ENCODE measurements at places on chromosomes 3 and 15. TPM values are rescaled to one million over a fixed set of nuclear protein-coding genes. Genes with fewer than 3 reads are reported as not detected.

Gene CISH
- total RNA-seq: 8.4 TPM

DNA sequence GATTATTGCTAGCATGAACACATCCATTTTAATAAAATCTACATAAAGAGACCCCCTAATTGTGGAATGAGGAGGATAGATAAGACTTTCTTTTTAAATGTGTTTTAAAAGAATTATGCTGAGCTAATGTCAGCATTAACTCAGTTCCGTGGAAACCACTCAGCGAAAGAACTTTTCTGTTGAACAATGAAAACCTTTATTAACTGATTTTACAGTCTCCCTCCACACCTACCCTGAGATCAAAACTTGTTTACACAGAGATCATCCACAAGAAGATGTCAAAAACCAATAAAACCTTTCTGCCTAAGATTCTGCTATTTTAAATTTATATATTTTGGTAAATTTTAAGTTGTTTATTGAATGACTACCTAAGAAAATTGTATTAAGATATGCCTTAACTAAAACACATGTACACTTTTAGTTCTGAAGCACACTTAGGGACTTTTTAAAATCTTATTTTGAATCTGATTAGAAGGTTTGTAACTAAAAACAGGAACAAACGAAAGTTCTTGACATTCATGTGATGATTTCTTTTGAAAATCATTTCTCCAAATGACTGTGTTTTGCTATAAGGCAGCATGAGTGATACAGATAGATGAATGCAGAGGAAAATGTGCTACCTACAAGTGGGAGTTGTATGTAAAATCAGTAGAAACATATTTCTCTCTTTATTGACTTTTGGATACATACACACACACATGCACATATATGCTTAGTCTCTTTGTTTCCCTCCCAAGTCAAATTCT is 369.0 kb downstream of the UNC13C start:
- no peak overlapping the region for H3K27ac ChIP-seq
- H3K36me3 ChIP-seq: no peaks in the 10 kb centered on the region
- no peak for DNase-seq
- peaks cover 5% of the 10 kb centered on the region for H3K27me3 ChIP-seq

DNA sequence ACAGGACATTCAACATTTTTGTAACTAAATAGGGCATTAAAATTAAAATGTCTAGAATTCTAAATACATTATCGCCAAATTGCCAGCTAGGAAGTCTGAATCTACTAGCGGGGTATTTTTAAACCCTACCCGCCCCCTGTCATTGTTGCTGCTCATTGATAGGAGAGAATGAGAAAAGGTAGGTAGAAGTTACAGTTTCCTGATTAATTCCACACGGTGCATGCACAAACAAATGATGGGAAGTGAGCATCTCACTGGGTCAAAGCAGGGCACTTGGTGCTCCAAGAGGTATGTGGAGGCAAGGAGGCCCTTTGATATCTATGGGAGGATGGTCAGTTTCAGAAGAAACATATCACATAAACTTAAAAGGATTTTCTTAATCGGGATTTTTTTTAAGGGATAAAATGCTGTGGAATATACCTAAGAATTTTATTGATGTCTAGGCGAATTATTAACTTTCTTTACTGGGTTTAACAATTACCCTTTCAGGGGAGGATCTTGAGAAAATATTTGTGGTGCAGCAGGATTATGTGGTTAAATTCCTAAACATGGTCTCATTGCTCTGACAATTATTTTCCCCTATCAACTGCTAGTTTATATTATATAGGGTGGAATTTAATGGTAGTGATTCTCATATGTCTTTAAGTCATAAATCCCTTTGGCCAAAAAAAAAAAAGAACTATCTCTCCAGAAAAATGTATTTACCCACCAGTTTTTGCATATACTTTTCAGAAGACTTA is 236.0 kb upstream of the GOLGA6L4 start:
- peak overlapping the region; percentile 15 for H3K27ac ChIP-seq
- peaks cover 16% of the 10 kb centered on the region for H3K4me1 ChIP-seq
- H3K4me3 ChIP-seq: no peak overlapping the region
- H3K27me3 ChIP-seq: no peaks in the 10 kb centered on the region

DNA sequence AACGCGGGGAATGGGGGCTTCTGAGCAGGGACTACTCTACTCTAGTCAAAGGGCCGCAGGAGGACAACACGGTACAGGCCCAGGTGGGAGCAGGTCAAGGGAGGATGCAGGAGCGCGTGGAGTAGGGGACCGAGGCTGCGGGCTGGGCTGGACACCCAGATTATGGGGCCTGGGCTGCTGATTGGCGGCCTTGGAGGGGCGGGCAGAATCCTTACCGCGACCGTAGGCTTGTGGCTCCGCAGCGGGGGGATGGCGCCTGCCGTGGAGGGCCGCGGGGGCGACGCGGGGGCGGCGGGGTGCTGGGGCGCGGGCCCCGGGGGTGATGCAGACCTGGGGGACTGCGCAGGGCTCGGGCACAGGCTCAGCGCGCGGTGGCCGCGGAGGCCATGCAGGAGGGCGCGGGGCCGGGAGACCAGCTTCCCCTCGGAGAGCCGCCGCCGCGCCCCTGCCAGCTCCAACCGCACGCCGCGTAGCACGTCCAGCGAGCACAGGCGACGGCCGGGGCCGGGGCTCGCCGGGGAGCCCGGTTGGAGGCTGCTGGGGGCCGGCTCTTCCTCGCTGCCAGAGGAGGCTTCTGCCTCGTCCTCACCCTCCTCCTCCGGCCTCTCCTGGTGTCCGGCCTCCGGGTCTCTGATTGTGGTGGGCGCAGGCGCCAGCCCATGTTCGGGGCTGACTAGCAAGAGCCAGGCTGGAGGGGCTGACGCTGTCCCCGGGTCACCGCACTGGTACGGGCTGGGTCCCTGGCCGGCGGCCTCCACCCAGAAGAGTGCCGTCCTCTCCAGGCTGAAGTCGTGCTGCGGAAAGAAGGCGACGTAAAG is 12.9 kb downstream of the UBAP1L start:
- DNase-seq: no peak
- no peak overlapping the region for H3K27ac ChIP-seq
- no peaks in the 10 kb centered on the region for H3K27me3 ChIP-seq
- peaks cover 11% of the 10 kb centered on the region for H3K36me3 ChIP-seq
- H3K4me1 ChIP-seq: peaks cover 7% of the 10 kb centered on the region

Gene GASK1A
- total RNA-seq: not detected

Gene GOLGA6L4
- total RNA-seq: 0.28 TPM

GRCh38 chr3:24323272-24323671 is 171.4 kb downstream of the THRB start:
- no peak overlapping the region for H3K4me3 ChIP-seq
- no peak for DNase-seq
- no peaks in the 10 kb centered on the region for H3K36me3 ChIP-seq
- H3K4me1 ChIP-seq: no peaks in the 10 kb centered on the region
- no peak overlapping the region for H3K27ac ChIP-seq
- no peaks in the 10 kb centered on the region for H3K27me3 ChIP-seq

Gene FETUB
- not detected for total RNA-seq

DNA sequence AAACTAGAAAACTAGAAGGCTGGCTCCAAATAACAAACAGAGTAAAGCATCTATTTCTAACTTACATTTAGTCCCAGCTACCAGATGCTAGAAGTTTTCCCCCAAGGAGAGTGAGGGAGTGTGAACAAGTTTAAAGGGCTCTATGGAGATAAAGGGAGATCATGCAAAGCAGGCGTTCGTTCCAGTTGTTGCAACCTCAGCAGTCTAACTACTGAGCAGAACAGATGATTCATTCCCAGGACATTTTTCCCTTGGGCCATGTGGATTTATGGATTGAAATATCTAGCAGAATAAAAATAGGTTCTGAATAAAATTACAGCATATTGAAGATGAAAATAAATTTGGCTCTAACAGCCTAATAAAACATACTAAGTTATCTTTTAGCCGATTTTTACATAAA is 154.8 kb upstream of the TTC14 start:
- no peak for DNase-seq
- no peaks in the 10 kb centered on the region for H3K27me3 ChIP-seq
- H3K27ac ChIP-seq: no peak overlapping the region
- no peaks in the 10 kb centered on the region for H3K36me3 ChIP-seq
- no peaks in the 10 kb centered on the region for H3K4me1 ChIP-seq
- no peak overlapping the region for H3K4me3 ChIP-seq

Gene SOX14
- total RNA-seq: not detected

DNA sequence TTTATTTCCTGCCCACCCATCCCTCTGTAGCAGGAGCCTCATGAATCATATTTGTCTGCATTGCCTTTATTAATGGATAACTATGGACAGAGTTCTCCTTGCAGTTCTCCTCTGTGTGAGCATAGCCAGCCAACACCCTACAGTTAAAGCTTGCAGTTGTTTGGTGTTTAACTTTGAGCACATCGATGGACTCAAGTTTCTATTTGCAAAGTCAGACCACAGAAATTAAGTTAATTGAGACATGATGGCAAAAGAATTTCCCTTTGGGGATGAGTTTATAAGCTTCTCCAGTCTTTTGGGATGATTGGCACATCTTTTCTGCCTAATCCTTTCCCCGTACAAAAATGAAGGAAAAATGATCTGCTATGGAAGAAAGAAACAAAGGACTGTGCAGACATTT is 398.9 kb upstream of the THBS1 start:
- peaks cover 9% of the 10 kb centered on the region for H3K4me1 ChIP-seq
- no peak overlapping the region for H3K27ac ChIP-seq
- H3K36me3 ChIP-seq: no peaks in the 10 kb centered on the region
- no peak overlapping the region for H3K4me3 ChIP-seq
- no peaks in the 10 kb centered on the region for H3K27me3 ChIP-seq

DNA sequence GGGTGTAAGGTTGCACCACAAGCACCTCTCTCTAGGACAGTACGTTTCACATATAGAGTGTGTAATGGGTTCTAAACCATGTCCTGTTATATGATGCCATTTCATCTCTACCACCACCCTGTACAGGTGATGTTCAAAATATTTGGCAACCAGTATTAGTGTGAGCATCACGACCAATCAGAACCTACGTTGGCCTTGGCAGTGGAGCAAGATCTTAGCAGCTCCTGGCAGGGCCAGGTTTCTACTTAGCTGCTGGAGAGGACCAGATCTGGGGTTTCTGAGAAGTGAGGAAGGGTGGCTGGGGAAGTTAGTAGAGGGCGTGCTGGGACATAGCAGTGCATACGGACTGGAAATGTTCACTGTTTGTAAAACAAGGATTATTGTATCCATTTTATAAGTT is 23.1 kb upstream of the MITF start:
- no peak overlapping the region for H3K4me3 ChIP-seq
- DNase-seq: no peak
- no peak overlapping the region for H3K27ac ChIP-seq
- H3K27me3 ChIP-seq: no peaks in the 10 kb centered on the region
- no peaks in the 10 kb centered on the region for H3K36me3 ChIP-seq

DNA sequence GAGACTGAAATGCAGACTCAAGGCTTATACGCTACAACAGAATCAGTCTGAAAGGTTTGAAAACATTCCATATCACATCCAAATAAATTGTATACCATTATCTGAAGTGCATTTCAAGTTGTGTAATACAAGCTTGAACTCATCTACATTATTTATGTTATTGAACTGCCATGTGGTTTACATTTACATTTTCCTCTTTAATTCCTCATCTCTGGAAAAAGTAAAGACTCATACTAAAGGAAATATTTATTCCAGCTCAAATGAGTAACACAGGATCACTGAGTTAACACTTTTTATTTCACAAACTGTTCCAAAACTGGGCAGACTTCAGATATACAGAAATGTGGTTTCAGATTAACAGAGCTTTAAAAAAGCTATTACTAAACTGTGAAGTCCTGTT is 282.5 kb downstream of the ULK4 start:
- no peaks in the 10 kb centered on the region for H3K36me3 ChIP-seq
- H3K4me3 ChIP-seq: no peak overlapping the region
- no peak for DNase-seq
- no peaks in the 10 kb centered on the region for H3K27me3 ChIP-seq

Gene FOXL2
- 0.42 TPM for total RNA-seq

Gene PLAAT1
- total RNA-seq: 25.2 TPM

Gene ZIC1
- total RNA-seq: 44.4 TPM

DNA sequence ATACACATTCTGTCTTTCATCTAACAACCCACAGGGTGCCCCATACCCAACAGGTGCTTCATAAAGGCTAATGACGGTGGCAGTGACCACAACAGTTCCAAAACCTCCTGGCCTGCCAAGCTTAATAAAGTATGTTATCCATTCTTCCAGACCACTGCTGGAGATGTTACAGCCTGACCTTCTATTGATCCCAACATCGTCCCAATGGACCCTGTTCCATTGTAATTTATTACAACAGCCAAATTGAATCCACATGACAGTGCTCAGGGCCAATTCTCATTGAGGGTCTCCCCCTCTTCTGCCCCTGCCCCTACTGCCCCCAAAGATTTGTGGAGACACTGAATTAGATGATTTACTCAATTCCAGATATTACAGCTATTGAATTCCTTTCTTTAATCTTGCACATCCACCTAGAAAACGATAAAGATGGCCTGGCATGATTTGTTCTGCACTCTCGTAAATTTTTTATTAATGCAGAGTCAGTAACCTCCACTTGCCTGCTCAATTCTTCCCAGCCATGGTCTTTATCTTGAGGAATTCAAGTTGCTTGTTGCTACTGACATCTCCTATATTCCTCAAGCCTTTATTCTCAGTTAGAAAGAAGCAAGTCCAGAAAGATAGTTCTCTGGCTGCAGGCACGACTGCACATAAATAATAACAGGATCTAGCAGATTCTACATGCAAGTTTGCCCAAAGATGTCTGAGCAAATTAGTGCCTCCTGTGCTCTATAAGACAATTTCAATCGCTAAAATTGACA is 407.6 kb downstream of the ERC2 start:
- peaks cover 25% of the 10 kb centered on the region for H3K4me1 ChIP-seq
- H3K4me3 ChIP-seq: no peak overlapping the region
- DNase-seq: no peak
- no peaks in the 10 kb centered on the region for H3K36me3 ChIP-seq
- H3K27me3 ChIP-seq: no peaks in the 10 kb centered on the region
- H3K27ac ChIP-seq: no peak overlapping the region

GRCh38 chr3:33131331-33132018 is 17.7 kb downstream of the CRTAP start:
- H3K27ac ChIP-seq: no peak overlapping the region
- no peaks in the 10 kb centered on the region for H3K27me3 ChIP-seq

- peak; percentile 13 for DNase-seq
- no peak overlapping the region for H3K4me3 ChIP-seq
- no peaks in the 10 kb centered on the region for H3K36me3 ChIP-seq
- no peak overlapping the region for H3K27ac ChIP-seq
- H3K27me3 ChIP-seq: no peaks in the 10 kb centered on the region
- no peaks in the 10 kb centered on the region for H3K4me1 ChIP-seq
Observed at GRCh38 chr3:194148383-194148782, 12.4 kb downstream of the HES1 start.

DNA sequence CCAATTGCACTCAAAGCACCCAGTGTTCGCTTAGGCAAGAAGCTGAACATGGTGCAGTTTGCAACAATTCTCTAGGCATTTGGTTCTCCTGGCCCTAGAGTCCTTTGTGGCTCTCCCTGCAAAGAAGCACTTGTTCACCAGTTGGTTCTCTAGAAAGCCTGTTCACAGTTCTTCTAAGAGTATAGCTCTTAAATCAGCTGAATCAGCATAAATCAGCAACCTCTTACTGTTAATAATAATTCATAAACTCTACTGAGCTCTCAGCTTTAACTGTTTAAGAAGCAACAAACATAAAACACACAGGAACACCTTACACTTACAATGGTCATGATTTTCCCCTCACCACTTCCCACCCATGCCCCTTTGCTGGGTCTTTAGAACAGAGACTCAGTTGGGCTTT is 56.8 kb upstream of the PPP2R3A start:
- no peaks in the 10 kb centered on the region for H3K4me1 ChIP-seq
- no peaks in the 10 kb centered on the region for H3K36me3 ChIP-seq
- no peak overlapping the region for H3K27ac ChIP-seq
- no peak for DNase-seq
- H3K27me3 ChIP-seq: no peaks in the 10 kb centered on the region

All from SJCRH30 (cell line).